ENCODE measurements at places on chromosomes 1 and 21.

DNA sequence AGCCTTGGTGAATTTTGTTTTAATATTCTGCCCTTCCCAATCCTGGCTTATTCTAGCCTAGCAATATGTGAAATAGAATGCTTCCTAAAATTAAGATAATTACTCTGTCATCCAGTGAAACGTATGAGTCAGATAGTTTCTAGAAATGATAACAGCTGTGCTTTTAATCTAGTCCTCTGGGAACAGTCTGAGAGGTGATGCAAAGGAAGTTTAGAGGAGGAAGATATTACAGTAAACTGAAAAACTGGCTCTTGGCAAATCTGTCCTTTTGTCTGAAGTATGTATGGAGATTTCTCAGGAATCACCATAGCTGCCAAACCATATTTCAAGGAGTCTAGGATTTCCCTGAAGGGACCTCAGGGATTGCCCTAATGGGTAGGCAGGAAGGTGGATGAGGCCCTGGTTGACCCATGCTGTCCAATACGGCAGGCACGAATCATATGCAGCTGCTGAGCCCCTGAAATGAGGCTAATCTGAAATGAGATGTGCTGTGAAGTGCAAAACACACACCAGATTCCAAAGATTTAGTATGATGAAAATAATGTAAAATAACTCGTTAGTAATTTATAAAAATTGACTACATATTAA is 70.8 kb upstream of the LBR start:
- DNase-seq: no peak

DNA sequence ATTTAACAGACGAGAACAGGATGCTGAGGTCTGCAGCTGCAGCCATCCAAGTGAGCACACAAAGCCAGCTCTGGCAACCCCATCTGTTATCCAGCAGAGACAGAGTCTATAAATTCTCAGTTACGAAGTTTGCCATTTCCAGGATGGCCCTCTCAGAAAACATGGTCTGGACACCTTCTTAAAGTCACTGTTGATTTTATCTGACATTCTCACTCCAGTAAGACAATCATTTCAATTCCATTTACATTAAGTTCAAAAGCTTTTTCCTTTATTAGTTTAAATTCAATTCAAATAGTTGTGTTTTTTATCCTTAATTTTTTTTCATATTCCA is 125.5 kb downstream of the DMRTB1 start:
- DNase-seq: no peak

- DNase-seq: no peak
These were observed 43.8 kb downstream of the CD53 start for GRCh38 chr1:110916669-110917306.

GRCh38 chr1:4549930-4550329 is 104.5 kb upstream of the AJAP1 start:
- DNase-seq: no peak

GRCh38 chr1:116483481-116484309 is 87.1 kb downstream of the CD58 start:
- no peak for DNase-seq

- no peak for DNase-seq
These were observed 101.5 kb downstream of the ST6GALNAC3 start for GRCh38 chr1:76176000-76176399.
